AG09319 (cell line): ENCODE measurements at places on chromosomes 1 and 21.

- DNase-seq: no peak
These were observed 29.4 kb downstream of the JAK1 start for GRCh38 chr1:64936956-64937355.

- DNase-seq: no peak
These were observed 64.0 kb downstream of the ZBTB17 start for GRCh38 chr1:15911927-15912326.

DNA sequence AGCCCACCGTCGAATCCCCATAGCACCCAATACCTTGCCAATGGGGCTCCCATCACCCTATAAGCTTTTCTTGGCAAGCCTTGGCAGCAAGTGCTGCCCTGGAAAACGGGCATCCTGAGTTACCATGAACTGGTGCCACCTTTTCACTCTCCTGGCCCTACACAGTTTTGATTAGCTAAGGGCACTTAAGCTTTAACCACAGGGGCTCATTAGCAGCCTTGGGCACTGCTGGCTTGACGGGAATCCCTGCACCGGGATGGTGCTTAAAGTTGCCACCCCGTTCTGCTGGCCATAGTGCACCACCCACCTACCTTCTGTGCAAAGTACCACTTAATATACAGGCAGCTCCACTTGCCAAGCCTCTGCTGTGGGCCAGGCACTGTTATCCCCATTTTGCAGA, 13.7 kb downstream of the PARS2 start:
- DNase-seq: no peak

DNA sequence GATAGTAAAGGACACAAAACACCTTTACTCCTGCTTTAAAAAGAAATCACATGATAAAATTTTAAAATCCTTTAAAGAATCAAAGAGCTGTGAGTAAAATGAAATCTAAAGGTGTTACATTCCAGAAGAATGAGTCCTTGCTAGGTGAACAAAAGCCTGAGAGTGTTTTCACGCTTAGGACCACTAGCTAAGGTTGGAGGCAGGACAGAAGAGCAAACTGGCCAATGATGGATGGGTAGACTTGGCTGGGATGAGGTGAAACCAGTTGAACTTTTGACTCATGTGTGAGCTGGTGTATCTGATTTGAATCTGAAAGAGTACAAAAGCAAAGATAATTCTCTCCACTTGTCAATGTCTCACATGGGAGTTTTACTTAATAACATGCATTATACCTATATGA, 35.1 kb downstream of the CATSPERE start:
- DNase-seq: no peak

- DNase-seq: no peak
These were observed 9.8 kb downstream of the NECTIN4 start for GRCh38 chr1:161079436-161080110.

GRCh38 chr1:101005183-101005582, 20.4 kb downstream of the DPH5 start:
- no peak for DNase-seq

DNA sequence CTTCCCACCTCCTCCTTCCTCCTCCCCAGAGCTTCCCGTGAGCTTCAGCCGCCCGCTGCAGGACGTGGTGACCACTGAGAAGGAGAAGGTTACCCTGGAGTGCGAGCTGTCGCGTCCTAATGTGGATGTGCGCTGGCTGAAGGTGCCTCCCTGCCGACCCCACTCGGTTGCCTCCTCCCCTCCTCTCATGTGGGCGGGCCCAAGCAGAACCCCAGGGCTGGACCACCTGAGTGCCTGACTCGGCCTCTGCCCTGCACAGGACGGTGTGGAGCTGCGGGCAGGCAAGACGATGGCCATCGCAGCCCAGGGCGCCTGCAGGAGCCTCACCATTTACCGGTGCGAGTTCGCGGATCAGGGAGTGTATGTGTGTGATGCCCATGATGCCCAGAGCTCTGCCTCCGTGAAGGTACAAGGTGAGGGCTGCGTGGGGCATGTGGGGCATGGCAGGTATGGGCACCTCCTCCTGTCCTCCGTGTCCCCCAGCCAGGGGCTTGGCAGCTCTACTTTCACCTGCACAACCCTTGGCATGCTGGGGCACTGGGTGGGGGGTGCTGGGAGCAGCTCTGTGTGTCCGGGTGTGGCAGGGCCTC, 69.2 kb downstream of the OBSCN start:
- no peak for DNase-seq

GRCh38 chr1:222817529-222817928, 2.7 kb downstream of the DISP1 start:
- DNase-seq: peak; percentile 51

- DNase-seq: no peak
These were observed 876 bp downstream of the RAB29 start for GRCh38 chr1:205774198-205775014.

- no peak for DNase-seq
These were observed 72.7 kb downstream of the CAPZB start for GRCh38 chr1:19412654-19413053.

- no peak for DNase-seq
These were observed 45.8 kb downstream of the ARHGEF11 start for GRCh38 chr1:156999596-157000320.

GRCh38 chr1:170721621-170722020, 57.7 kb downstream of the PRRX1 start:
- DNase-seq: no peak

DNA sequence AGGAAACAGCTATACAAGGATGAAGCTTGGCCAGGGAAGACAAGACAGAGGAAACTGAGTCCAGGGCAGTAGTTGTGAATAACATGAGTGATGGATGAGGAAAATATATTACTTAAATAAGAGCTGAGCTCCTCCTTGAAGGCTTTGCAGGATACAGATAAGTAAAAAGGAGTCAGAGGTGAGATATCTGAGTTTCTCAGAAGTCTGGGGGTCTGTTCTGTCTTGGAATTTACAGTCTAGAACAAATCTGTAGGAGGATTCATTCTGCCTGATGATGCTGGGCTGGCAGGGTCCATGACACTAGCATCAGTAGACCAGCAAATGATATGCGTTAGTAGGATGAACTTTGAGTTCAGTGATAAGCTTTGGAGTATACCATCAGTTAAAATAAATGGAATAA, 266.1 kb upstream of the POGK start:
- DNase-seq: no peak

- no peak for DNase-seq
These were observed 285.7 kb downstream of the TM2D1 start for GRCh38 chr1:61439234-61439633.

- DNase-seq: peak; percentile 35
These were observed 45.7 kb upstream of the TSPAN2 start for GRCh38 chr1:115134850-115135480.

GRCh38 chr1:165911609-165912281, 84.3 kb downstream of the UCK2 start:
- DNase-seq: no peak

GRCh38 chr21:25759573-25759972, 24.8 kb downstream of the GABPA start:
- DNase-seq: no peak

- DNase-seq: no peak
These were observed 53.7 kb downstream of the KCNJ6 start for GRCh38 chr21:37862536-37862935.

DNA sequence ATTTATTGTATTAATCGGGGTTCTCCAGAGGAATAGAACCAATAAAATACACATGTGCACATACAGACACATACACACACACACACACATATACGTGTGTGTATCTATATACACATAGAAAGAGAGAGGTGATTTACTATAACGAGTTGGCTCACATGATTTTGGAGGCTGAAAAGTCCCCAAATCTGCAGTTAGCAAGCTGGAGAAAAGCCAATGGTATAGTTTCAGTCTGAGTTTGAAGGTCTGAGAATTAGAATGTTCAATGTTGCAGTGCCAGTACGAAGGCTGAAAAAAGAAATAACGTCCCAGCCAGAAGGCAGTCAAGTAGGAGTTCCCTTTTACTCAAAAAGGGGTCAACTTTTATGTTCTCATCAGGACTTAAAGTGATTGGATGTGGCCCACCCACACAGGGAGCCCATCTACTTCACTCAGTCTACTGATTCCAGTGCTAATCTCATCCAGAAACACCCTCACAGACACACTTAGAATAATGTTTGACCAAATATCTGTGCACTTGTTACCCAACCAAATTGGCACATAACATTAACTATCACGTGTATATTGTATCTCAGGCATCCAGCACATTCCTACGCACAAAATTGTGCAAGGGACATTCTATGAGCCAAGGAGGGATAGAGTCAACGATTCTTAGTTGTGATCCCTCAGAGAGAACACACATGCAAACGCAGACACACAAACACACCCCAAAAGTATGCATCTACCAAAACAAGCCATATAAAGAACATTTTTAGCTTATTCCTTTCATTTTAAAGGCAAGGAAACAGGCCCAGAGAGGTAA, 195.5 kb upstream of the DUSP10 start:
- no peak for DNase-seq

DNA sequence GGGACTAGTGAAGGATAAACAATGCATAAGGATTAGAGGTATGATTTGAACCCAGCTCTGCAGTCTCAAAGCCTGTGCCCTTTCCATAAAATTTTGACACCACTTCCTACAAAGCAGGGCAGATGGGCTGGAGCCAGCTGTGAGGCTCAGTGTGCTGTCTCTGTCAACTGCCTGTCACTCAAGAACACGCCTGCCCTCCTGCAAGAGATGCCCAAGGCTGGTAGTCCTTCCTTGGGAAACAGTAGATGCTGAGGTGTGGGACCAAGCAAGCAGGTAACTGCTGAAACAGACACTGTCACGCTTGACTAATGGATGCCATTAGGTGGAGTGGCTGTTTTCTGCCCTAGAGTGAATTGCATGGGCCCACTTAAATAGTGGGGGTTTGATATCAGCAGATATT, 402.0 kb downstream of the PTPRU start:
- DNase-seq: no peak
